ENCODE measurements at places on chromosomes 11 and 22.

DNA sequence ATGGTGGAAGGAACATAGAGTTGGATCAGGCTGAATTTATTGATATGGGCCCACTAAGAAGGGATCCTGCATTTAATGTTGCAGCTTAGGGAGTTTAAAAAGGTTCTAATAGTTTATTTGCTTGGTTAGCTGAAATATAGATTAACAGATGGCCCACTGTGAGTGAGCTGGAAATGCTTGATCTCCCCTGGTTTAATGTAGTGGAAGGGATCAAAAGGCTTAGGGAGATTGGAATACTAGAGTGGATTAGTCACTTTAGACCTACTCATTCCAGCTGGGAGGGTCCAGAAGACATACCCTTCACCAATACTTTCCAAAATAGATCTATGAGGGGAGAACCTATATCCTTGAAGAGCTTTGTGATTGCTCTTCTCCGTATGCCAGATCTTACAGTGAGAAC lies 130.1 kb upstream of the ZC3H12C start:
- no peak for DNase-seq

GRCh38 chr22:25156736-25157135 lies 42.9 kb upstream of the CRYBB3 start:
- DNase-seq: no peak

GRCh38 chr11:95816037-95816436 lies 25.7 kb downstream of the CEP57 start:
- DNase-seq: no peak

DNA sequence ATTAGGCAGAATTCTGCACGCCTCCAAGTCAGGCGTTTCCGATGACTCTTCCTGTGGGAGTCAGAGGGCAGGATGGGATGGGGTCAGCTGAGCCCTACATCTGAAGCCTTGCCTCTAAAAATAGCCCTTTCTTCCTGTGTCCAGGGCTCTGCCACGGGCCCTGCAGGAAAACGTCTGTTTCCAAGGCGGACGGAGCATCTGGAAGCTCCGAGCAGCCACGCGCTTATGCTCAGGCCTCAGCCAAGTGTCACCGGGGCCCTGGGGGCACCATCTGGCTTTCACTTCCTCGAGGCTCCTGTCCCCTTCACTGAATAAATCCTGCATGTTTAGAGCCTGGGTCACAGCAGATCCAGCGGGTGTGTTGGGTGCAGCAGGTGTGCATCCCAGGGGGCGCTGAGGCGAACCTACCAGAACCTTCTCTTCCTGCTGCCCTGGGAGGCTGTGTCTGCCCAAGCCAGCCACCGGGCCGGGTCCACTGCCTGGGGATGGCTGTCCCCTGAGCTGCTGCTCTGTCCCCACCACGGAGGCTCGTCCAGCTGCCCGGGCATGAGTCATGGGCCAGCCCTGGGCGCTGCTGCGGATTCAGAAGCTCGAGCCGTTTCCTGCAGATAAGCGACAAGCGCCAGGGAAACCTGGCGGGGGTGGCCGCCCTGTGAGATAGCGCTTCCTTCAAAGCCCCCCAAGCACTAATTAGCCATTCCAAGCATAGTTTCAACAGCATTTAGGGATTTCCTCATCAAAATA lies 32.0 kb upstream of the LINC01488 start:
- DNase-seq: no peak

GRCh38 chr11:70637186-70637800 lies 239.0 kb downstream of the CTTN start:
- no peak for DNase-seq

GRCh38 chr11:2208691-2209369 lies 37.2 kb upstream of the TH start:
- no peak for DNase-seq

DNA sequence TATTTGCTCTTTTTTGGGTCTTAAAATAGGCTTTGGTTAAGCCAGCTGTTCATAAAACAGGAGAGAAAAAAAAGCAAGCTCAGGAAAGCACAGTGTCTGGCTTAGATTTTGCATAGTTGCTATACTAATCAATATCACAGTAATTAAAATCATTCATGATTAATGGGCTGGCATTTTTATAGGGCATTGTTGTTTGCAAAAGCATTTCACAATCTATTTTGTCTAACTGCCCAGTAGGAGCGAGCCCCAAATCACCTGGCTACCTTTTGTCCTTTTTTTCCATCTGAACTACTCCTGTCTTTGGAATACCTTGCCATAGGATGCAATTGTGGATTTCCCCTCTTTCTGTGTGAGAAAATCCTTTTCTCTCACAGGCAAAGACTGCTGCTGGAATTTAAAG lies 619.8 kb downstream of the JRKL start:
- no peak for DNase-seq

DNA sequence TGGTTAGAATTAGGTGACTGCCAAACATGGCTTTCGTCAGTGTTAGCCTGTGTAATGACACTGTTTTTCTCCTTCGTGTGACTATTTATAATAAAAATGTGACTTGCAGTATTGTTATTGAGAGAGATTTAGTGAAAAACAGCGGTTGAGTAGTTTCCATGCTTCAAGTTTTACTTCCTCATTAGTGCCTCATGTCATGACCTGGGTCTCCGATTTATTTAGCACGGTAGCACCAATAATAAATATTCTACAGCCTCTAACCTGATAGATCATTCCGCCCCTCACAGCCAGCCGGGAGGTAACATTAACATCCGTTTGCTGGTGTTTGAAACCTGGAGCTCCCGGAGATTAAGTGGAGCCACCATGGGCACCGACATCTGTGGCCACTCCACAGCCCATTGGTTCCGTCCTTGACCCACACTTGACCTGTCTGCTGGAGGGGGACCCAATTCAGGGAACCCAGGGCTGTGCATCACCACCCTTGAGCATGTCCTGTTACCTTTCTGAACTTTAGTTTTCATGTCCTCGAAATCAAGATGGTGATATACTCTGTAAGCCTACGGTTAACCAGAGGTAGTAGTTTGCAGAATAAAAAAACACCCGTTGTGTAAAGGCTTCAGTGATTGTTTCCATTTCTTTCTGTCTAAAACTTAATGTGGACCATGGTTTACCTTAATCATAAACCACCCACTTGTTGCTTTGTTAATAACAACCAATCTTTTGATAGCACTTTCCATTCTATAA lies 104.1 kb downstream of the ATXN10 start:
- DNase-seq: no peak

- no peak for DNase-seq
Measured at GRCh38 chr22:23675502-23676415, 15.1 kb upstream of the RGL4 start.

DNA sequence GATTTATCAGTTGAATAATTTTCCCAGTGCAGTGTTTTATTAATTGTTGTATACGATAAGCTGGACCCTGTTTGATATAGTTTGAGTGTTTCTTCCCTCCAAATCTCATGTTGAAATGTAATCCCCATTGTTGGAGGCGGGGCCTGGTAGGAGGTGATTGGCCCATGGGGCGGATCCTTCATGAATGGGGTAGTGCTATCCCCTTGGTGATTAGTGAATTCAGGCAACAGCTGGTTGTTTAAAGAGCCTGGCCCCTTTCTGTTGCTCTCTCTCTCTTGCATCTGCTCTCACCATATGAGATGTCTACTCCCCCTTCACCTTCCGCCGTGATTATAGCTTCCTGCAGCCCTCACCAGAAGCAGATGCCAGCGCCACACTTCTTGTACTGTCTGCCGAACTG lies 1.5 kb downstream of the OR5A1 start:
- no peak for DNase-seq

GRCh38 chr11:63583357-63583677 lies 20.1 kb upstream of the PLAAT2 start:
- DNase-seq: no peak

DNA sequence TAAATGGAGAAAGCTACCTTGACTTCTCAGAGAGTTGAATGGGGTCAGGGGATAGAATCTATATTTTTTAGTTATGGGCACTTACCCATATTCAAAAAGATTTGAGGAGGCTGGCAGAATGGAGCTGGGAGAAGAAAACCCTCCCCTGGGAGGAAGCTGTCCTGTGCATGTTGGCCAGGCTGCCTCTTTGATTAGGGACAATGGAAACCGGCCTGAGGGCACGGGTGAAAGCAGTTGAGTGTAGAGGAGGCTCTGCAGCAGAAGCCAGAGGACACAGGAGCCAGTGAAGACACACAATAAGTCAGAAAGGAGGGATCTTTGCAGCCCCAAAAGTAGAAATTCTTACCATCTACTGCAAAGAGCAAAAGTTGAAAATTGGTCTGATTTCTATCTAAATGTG lies 66.6 kb upstream of the B3GAT1 start:
- no peak for DNase-seq

GRCh38 chr11:64196626-64197025 lies 9.9 kb upstream of the FERMT3 start:
- DNase-seq: no peak

- no peak for DNase-seq
Measured at GRCh38 chr11:85165819-85166218, 461.3 kb downstream of the DLG2 start.

DNA sequence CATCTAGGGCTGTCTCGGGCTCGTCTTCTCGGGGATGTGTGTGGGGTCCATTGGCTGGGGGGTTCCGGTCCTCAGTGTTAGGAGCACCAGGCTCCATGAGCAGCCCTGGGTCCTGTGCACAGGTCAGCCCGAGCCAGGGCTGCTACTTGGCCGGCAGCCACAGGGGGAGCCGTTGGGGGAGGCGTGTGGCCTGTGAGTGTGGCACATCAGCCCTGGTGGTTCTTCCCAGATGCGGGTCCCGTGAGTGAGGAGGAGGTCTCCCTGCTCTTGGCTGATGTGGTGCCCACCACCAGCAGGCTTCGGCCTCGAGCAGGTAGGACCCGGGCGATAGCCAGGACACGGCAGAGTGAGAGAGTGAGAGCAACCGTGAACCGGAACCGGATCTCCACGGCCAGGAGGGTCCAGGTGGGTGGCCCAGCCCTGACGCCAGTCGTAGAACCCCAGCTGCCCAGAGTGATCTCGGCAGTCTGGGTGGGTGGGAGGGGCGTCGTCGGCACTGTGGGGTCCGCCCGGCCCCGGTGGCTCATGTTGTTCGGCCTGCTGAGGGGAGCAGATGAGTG lies 18.5 kb downstream of the IRF7 start:
- no peak for DNase-seq

GRCh38 chr11:69965821-69966582 lies 112.1 kb upstream of the ANO1 start:
- no peak for DNase-seq

DNA sequence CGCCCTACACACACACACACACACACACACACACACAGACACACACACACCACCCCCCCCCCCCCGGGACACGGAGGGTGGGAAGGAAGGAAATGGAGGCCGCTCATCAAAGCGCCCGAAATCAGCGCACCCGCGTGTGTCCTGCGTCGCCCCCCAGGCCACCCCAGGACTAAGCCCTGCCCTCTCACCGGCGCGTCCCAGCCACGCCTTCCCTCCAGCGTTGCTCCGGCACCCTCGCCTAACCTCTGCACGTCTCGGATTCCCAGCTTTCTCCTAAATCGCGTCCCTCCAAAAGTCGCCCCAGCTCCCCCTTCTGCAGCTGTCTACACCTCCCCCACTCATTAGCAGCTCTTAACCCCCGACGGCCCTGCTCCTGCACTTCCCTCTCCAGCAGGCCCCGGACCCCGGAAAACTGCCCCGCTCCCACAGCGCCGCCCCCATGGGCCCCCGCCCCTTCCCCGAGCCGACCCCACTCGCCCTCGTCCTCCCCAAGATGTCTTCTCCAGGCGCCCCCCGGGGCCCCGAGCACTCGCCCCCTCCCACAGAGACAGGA lies 557 bp downstream of the PACSIN2 start:
- DNase-seq: peak; percentile 27

DNA sequence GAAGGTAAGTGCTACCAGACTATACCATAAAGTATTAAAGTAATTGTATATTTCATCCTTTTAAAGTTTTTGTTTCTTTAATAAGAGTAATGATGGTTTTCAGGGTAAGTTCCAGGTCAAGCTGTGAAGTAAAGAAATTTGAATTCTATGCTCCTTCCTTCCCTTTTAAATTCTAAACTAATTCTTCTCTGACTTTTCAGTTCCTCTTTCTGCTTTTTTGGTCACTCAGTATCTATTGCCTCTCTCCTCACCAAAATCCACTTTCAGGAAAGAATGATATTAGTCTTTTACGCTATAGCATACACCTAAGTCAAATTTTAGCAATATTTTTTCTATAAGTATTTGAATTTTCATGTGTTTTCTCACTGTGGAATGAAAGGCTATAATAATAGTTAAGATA lies 8.2 kb downstream of the MMP8 start:
- no peak for DNase-seq

- DNase-seq: no peak
Measured at GRCh38 chr11:129593098-129593497, 217.4 kb downstream of the BARX2 start.
